ENCODE measurements at places on chromosomes 5 and 9.

- no peak for DNase-seq
These were observed 10.7 kb upstream of the POU4F3 start for GRCh38 chr5:146327989-146328388.

- DNase-seq: no peak
These were observed 78.3 kb downstream of the PARP8 start for GRCh38 chr5:50744776-50745175.

DNA sequence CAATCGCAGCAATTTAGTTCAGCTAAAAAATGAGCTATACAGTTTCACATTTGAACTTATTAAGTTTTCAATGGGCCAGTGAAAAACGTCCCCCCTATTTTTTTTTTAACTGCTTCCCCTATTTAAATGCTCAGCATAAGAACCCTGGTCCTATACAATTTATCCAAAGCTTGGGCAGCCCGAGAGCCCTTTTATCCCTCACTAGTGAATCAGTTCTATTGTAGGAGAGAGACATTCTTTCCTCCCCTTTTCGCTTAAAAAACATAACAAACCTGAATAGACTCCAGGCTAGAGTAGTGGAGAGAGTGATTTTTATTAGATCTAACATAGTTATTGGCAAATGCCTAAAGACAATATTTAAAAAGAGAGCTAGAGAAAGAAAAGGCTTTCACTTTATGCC lies 1.4 kb downstream of the LIX1 start:
- no peak for DNase-seq

GRCh38 chr9:89738137-89738932 lies 133.5 kb downstream of the GADD45G start:
- no peak for DNase-seq

DNA sequence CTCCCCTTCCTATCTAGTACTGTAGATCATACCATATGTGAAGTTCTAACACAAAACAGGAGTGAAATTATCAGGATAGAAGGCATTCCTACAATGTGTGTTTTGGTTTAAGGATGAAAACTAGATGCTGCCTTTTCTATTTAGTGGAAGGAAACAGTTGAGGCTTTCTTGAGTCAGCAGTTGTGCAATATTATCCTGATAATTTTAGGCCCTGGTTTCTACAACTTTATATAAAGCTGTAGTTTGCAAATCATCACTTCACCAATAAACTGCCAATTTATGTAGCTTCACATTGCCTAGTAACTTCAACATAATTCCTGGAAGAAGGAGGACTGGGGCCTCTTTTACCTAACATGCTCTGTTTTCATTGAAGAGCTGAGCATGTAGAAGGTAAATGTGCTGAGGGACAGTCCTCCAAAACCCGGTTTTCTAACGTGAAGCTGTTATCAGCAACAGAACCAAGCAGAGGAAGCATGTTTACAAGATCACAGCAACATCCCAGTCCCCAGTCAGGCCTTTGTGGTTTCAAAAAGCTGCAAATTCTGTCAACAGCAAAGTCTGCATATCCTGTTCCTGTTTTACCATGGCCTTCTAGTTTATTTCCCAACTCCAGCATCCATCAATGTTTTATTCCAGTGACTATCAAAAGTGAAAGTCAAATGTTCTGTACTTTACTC lies 513.4 kb upstream of the MEF2C start:
- DNase-seq: no peak

DNA sequence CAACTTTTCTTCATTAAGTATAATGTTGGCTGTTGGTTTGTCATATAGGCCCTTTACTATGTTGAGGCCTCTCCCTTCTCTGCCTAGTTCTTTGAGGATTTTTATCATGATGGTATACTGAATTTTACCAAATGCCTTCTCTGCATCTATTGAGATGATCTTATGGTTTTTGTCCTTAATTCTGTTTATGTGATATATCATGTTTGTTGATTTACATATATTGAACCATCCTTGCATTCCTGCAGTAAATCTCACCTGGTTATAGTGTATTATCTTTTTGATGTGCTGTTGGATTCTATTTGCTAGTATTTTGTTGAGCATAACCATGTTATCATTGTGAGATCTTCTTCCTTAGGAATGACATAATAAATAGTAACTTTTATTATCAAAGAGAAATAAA lies 362.9 kb downstream of the CCDC171 start:
- DNase-seq: no peak

DNA sequence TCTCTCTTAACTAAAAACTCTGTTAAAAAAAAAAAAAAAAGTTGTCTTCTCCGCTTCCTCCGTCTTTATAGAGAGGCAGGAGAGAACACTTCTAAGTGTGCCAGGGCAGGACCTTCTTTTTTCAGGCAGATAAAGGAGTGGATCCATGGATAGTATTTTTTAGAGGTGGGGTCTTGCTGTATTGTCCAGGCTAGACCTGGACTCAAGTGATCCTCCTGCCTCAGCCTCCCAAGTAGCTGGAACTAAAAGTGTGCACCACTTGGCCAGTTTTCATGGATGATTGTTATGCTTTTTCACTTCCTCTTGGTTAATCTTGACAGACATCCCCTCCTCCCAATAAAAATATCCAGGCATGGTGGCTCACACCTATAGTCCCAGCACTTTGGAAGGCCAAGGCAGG lies 20.0 kb upstream of the GNE start:
- DNase-seq: no peak

DNA sequence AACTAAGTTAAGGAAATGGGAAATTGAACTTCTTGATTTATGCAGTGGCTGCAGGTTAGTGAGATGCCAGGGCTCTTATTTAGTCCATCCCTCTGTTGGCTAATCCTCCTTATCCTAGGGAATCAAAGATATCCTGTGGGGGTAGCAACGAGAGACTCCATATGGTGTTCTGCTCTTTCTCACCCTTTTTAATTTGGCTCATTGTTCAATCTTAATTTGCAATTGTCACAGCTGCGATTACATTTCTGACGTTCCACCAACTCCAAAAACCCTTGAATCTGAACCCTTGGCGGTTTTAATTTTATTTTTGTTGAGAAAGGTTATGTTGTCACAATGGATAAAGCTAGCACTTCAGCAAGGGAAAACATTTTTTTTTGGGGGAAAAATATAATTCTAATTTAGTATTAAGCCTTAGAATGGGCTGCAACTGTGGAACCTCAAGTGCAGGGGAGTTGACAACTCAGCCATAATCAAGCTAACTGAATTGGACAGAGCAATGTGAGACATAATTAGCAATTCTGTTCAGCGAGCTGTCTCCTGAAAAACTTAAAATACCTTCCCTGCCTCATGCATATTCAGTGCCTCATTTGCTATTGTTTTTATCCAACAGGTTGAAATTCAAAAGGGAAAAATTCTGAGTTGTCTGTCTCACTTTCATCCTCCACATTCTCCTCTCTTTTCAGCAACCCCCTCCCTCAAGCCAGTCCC lies 91.3 kb downstream of the MAT2B start:
- DNase-seq: no peak

DNA sequence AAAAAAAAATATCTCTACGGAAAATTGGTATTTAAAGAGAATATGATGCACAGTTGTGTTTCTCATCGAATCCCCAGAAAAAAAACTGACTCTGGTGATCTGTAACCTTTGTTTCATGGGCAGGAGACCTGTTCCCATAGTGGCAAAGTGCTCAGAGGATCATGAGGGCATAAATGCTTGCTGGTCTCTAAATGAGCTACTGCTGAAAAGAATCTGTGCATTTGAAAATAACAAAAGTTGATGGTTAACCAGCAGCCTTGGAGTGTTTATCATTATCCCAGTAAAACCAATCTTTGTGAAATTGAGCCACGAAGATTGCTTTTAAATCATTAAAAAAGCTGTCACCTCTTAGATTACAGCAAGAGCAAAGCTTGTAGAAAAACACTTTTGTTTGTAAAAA lies 775.4 kb downstream of the MTRR start:
- DNase-seq: no peak

GRCh38 chr5:159765760-159766517 lies 150.3 kb upstream of the ADRA1B start:
- DNase-seq: no peak

DNA sequence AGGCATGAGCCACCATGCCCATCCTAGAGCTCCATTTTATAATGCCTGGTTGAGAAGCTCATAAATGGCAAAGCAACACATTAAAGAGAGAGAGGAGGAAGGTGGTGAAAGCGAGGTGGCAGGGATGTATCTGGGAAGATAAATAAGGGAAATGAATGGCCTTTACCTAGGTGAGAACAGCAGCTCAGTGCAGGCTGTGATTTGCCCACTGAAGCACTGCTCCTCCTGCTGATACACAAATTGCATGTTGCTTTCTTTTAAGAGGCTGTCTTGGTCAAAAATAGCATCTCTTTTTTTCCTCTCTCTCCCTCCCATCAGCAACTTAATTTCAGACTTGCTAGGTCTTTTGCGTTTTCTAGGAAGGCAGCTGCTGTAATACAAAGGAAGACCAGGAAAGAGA lies 258.9 kb downstream of the FAM114A2 start:
- DNase-seq: no peak

GRCh38 chr5:101977729-101978345 lies 318.2 kb downstream of the SLCO4C1 start:
- DNase-seq: no peak

DNA sequence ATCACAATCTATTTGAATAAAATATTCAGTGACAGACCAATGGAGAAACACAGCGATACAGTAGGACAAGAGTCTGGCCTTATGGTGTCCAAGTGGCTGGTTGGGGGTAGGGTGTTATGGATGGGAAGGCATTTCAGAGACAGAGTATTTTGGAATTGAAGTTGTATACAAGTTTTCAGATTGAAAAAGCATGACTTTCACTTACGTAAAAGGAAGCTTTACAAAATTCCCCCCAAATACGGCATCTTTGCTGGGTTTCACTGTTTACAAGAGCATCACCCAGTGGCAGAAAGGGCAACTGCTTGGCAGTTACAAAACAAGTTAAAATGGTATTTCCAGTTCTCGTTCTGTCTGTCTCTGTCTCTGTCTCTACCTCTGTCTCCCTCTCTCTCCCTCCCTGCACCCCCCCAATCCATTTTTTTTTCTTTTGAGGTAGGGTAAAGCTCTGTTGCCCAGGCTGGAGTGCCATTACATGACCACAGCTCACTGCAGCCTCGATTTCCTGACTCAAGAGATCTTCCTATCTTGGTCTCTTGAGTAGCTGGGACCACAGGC lies 86.2 kb downstream of the PTPN3 start:
- no peak for DNase-seq

DNA sequence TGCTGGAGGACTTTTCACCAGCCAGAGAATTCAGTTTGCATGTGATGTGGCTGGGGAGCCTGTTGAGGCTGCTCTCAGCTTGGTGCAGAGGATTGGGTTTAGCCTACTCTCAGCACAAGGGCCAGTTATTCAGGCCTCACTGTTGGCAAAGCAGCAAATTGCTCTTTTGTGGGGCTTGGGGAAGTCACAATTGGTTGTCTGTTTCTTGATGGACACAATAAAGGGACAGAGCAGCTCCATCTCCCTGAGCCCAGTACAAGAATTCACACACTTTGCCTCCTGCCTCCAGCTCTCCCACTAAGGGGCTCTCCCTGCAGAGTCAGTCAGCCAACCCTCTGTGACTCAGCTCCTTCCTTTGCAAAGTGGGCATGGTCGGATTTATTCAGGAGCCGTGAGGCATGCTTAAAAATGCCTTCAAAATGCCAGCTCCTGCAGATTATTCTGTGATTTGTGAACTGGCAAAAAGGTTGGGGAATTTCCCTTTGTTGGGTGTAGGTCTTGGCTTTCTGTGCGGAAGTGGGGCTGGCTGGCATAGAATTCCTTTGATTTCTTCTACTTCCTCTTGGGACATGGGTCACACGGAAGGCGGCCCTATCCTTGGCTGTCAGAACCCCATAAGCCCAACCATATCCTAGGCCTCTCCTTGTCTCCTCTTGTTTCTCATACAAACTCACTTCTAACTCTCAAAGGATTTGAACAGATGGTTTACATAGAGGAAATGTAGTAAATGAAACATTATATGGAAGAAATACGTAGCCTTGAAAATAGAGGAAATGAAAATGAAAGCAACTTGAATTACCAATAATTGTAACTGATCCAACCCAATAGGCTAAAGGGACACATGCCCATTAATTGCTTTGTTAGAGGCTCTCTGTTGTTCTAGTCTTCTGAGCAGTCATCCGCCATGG lies 118.7 kb upstream of the CD180 start:
- no peak for DNase-seq

DNA sequence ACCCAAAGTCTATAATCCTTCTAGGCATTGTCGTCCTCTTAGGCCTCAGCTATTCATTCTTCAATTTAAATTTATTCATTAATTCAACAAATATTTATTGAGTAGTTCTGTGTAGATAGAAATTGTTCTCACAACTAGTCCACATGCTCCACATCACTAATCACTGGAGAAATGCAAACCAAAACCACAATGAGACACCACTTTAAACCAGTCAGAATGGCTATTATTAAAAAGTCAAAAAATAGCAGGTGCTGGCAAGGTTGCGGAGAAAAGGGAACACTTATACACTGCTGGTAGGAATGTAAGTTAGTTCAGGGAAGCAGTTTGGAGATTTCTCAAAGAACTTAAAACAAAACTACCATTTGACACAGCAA lies 51.1 kb upstream of the TNFSF15 start:
- DNase-seq: no peak

GRCh38 chr9:36551129-36551528 lies 21.6 kb upstream of the MELK start:
- DNase-seq: no peak

DNA sequence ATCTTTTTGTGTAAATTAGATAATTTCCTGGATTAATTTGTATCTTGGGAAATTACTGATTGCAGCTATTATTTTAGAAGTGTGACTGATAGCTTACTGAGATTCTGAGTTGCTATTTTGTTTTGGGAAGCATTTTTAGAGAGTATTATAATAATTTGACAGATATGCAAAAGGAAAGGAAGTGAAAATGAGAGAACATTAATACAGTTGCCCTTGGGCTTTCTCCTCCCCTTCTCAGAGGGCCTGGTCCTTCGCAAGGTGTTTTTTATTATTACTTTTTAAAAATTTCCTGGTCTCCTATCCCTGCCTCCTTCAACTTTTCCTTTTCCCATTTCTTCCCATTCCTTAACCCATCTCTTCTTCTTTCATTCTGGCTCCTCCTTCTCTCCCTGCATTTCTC lies 32.6 kb downstream of the UBAP1 start:
- no peak for DNase-seq

- DNase-seq: peak; percentile 77
These were observed 6.9 kb upstream of the UBAP1 start for GRCh38 chr9:34171753-34172535.

DNA sequence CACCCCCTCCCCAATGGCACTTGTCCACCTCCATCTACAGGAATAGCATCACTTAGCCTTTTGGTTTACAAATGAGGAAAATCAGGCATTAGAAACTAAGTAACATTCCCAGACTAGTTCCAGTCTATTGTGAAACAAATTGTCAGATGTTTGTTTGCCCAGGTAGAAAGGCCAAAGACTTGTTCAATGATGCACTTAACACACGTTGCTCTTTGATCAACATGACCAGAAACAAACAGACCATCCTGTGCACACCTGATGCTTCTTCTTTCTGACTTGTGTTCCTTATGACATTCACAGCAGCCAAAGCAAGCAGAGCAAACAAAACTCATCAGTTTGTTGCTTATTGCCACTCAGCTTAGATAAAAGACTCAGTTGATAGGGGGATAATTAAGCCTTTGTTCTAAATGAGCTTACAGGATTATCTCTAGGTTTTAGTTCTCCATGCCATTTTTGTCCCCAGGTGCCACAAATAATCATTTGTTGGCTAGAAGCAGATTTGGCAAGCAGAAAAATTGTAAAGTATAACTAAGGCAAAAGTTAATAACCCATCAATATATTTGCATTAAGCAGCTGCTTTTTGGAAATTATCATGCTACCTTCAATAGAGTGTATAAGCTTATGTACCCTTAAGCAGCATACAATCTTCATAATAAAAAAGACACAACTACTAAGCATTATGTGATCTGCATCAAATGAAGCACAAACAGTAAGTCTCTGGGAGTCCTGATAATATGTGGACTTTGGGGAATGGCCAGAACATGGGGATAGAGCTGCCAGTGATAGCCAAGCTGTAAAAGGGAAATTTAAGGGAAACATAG lies 26.3 kb upstream of the FST start:
- DNase-seq: no peak

Measured in CD4-positive, alpha-beta T cell treated with Interleukin-6 at 100 ng/mL for 8 hours (primary cell).